ENCODE measurements at places on chromosomes 16 and 17. TPM values are rescaled to one million over a fixed set of nuclear protein-coding genes. Genes with fewer than 3 reads are reported as not detected.
A peak's percentile ranks its signal among the peaks of the same experiment; 100 is the strongest.

GDPD3 gene
- 30.8 TPM for total RNA-seq

MYOCD gene
- total RNA-seq: 20.1 TPM

PROCA1 gene
- 2.9 TPM for total RNA-seq

MT1F gene
- total RNA-seq: 54.5 TPM

FBXO39 gene
- total RNA-seq: not detected

CMTM2 gene
- not detected for total RNA-seq

GRCh38 chr17:17836818-17837379 is at the start of gene SREBF1:
Gene SREBF1, minus strand, starts transcription at chr17:17836986. Its CDS starts 169 bp downstream, at chr17:17836817.
- DNase-seq: peak; percentile 73
- H3K4me3 ChIP-seq: peak within 1 kb of the TSS; percentile 75
- H3K27me3 ChIP-seq: no peaks in the 10 kb centered on the region
- peaks cover 64% of the 10 kb centered on the region for H3K4me1 ChIP-seq
- peak within 1 kb of the TSS; percentile 99 for H3K27ac ChIP-seq

GRCh38 chr16:16933861-16934260 is 536.9 kb downstream of the XYLT1 start:
- H3K27ac ChIP-seq: no peak overlapping the region
- no peak for DNase-seq
- H3K27me3 ChIP-seq: peaks cover 17% of the 10 kb centered on the region
- H3K4me3 ChIP-seq: no peak overlapping the region
- H3K4me1 ChIP-seq: no peaks in the 10 kb centered on the region

GRCh38 chr17:1379930-1380313 is 20.1 kb downstream of the YWHAE start:
- peak overlapping the region; percentile 20 for H3K27ac ChIP-seq
- H3K4me3 ChIP-seq: no peak overlapping the region
- no peak for DNase-seq
- no peaks in the 10 kb centered on the region for H3K27me3 ChIP-seq

DNA sequence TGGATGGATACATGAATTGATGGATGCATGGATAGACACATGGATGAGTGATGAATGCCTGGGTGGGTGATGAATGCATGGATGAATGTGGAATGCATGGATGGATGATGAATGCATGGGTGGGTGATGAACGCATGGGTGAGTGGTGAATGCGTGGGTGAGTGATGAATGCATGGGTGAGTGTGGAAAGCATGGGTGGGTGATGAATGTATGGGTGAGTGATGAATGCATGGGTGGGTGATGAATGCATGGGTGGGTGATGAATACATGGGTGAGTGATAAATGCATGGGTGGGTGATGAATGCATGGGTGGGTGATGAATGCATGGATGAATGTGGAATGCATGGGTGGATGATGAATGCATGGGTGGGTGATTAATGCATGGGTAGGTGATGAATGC is 83.9 kb upstream of the HSBP1 start:
- no peak overlapping the region for H3K4me3 ChIP-seq
- H3K36me3 ChIP-seq: no peaks in the 10 kb centered on the region
- no peak for DNase-seq
- no peak overlapping the region for H3K27ac ChIP-seq
- no peaks in the 10 kb centered on the region for H3K4me1 ChIP-seq

DNA sequence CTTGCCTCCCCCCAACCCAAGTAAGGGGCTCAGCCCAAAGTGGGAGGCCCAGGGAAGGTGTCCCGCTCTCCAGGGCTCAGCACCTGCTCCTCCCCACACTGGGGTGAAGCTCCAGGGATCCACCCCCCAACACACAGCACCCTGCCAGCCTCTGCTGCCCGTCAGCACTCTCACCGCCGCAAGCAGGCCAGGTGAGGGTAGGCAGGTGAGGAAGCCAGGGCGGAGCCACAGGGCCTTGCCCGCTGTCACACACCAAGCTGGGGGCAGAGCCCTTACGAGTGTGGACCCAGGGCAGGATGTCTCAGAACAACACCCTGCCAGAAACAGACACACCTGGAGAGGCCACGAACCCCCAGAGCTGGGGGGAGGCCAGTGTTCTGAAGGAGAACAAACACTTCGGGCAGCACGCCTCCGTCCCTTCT is 19.5 kb downstream of the PLLP start:
- H3K27me3 ChIP-seq: no peaks in the 10 kb centered on the region
- peaks cover 50% of the 10 kb centered on the region for H3K4me1 ChIP-seq
- DNase-seq: peak; percentile 72
- peak overlapping the region; percentile 75 for H3K27ac ChIP-seq

DNA sequence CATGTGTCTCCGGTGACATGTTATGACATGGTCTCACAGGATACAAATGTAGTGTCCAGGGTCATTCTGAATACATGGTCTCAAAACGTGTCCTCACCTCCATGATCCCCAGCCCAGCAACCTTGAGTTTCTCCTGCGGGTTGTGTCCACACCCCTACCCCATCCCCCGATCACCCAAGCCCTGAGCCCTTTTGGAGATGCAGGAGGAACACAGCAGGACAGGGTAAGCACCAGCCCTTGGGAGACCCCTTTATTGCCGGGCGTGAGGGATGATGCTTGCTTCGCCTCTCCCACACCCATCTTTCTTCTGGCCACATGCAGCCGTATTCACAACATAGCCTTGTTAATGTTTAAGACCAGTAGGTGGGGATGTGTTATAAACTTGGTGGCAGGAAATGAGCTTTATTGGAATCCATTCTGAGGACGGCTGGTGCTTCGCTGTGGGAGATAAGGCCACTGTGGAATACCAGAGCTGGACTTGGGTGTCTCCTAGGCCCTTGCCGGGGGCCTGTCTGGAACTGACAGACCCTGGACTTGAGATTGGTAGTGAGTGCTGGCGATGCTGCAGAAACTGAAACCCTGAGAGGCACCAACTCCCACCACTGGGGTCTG is 5.5 kb downstream of the TMEM132E start:
- no peak overlapping the region for H3K27ac ChIP-seq
- peaks cover 14% of the 10 kb centered on the region for H3K4me1 ChIP-seq
- H3K27me3 ChIP-seq: peaks cover 68% of the 10 kb centered on the region
- no peak for DNase-seq
- no peaks in the 10 kb centered on the region for H3K36me3 ChIP-seq

DNA sequence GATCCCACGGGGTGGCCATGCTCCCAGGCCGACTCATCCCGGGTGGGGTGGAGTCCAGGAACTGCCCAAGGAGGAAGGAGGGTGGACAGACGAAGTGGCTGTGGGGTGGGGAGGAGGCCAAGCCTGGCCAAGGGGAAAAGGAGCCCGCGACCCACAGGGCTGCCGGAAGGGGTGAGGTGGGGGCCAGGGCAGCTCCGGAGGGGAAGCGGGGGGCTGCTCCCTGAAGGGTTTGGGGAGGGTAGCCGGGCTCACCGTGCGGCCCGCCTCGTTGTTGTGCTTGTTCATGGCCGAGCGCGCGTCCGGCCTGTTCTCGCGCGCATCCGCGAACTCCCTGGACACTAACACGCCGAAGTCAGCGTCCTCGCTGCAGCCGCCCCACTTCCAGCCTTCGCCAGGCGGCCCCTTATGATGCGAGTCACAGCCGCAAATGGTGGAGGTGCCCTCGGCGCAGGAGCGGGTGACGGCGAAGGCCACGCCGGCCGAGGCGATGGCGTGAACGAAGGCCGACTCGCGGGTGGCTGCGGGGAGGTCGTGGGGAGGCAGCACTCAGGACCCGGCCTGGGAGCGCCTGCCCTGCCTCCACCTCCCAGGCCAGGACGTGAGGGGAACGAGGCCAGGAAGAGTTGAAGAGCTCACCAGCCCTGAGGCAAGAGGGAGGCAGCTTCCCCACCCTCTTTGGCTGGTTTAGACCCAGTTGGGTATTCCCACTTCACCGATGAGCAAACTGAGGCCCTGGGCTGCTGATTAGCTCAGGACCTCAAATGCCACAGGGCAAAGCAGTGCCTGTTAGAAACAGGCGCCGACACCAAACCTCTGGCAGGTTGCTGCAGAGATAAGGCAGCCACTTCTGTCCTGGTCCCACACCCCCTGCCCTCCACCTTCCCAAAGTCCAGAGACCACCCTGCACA is 48.7 kb downstream of the WNT3 start:
- H3K27ac ChIP-seq: no peak overlapping the region
- H3K4me1 ChIP-seq: peaks cover 19% of the 10 kb centered on the region
- peaks cover 37% of the 10 kb centered on the region for H3K27me3 ChIP-seq
- no peak for DNase-seq

GRCh38 chr16:49875806-49876715 is 20.1 kb upstream of the ZNF423 start:
- peak overlapping the region; percentile 13 for H3K4me3 ChIP-seq
- H3K36me3 ChIP-seq: no peaks in the 10 kb centered on the region
- DNase-seq: no peak
- peak overlapping the region; percentile 29 for H3K27ac ChIP-seq
- peaks cover 20% of the 10 kb centered on the region for H3K4me1 ChIP-seq

DNA sequence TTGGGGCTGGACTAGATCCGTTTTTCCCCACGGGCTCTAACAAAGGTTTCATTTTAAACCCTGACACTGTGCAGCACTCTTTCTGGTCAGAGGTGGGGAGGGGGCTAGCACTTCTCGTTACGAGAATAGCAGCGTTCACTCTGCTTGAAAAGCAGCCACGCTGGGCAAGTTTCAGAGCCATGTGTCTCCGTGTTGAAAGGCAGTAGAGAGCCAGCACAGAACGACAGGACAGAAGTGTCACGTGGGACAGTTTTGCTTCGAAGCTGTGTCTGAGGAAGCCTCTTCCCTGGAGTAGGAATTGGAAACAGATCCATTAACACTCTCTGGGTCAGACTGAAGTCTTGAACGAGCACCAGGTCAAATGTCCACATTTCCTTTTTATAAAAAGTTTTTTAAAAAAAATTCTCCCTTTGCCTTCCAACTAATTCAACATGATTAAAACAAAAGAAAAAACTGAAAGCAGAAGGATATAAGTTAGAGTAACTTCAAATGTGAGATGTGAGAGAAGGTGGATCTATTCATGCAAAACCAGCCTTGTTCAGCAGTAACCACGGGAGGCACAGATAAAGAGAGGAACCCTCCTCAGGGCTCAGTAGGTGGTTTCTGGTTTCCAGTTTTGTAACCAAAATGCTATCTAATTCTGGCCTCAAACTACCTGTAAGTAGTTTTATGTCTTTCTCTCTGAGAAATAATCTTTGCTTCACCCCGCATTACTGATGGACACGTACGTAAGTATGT is 65.0 kb downstream of the SMG6 start:
- H3K36me3 ChIP-seq: no peaks in the 10 kb centered on the region
- H3K27me3 ChIP-seq: no peaks in the 10 kb centered on the region
- peak; percentile 34 for DNase-seq
- peaks cover 40% of the 10 kb centered on the region for H3K4me1 ChIP-seq
- no peak overlapping the region for H3K4me3 ChIP-seq

- no peak for DNase-seq
- no peaks in the 10 kb centered on the region for H3K4me1 ChIP-seq
- no peak overlapping the region for H3K4me3 ChIP-seq
- H3K27me3 ChIP-seq: no peaks in the 10 kb centered on the region
- H3K27ac ChIP-seq: no peak overlapping the region
- peaks cover 46% of the 10 kb centered on the region for H3K36me3 ChIP-seq
Observed at GRCh38 chr17:39996800-39997199, 16.2 kb downstream of the PSMD3 start.

DNA sequence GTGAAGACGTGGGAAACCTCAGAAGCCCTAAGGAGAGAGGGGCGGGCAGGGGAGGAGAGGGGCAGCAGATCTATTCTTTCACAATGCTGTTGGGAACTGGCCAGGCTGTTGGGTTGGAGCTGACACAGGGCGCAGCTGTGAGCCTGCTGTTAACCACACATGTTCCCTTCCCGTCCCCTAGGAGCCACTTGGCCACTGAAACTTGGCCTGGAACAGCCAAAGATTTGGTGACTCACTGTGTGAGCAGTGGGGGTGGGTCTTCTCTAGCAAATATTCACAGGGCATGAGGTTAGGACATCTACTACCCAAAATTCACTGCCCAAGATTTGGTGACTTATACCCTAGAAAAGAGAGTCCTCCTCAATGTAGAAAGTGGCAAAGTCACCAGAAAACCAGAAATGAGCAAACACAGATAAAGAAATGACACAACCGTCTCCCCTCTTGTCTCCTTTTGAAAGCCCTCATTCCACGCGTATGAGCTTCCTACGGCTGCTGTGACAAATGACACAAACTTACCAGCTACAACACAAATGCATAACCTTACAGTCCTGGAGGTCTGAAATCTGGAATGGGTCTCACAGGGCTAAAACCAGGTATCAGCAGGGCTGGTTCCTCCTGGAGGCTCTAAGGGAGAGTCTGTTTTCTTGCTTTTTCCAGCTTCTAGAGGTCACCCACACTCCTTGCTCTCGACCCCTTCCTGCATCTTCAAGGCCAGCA is 6.3 kb downstream of the TBC1D16 start:
- H3K36me3 ChIP-seq: no peaks in the 10 kb centered on the region
- peak; percentile 68 for DNase-seq
- H3K27me3 ChIP-seq: no peaks in the 10 kb centered on the region
- H3K4me1 ChIP-seq: peaks cover 43% of the 10 kb centered on the region
- peak overlapping the region; percentile 71 for H3K27ac ChIP-seq
